ENCODE measurements at places on chromosomes 7 and 10.

GRCh38 chr7:52639981-52640380, 395.5 kb upstream of the POM121L12 start:
- DNase-seq: no peak

DNA sequence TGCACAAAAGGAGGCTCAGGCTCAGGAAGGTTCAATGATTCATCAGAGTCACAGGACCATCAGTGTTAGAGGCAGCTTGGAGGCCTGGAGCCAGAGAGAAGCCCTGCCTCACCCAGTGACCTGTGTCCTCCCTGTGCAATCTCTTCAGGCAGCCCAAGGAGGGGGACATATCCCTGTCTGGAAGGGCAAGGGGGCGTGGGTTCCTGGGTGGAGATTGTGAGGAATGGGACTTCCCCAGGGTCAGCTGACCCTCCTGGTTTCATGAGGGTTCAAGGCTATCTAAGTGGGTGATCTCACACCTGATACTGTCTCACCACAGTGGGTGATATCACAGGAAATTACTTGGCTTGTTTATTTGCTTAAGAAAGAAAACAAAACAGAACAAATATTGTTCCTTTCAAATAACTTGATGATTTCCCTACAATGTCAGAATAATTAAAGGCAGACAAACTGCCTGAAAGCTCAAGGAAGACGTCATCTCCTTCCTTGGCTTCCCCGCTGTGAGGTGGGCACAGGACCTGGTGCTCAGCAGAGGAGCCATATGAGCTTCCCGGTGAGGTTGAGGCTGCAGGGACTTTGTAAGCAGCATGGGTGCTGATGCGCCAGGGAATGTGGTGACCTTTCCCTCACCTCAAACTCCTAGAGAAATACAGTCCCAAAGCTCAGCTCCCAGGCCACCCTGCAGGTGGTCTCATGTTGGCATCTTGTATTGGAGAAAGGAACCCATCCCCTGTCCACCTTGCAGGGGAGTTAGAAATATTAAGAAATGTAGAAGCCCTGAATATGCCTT, 763.2 kb downstream of the GRID1 start:
- DNase-seq: no peak

GRCh38 chr10:107913317-107914294, 749.1 kb upstream of the SORCS1 start:
- no peak for DNase-seq

GRCh38 chr7:148192491-148192890, 398.1 kb upstream of the C7orf33 start:
- DNase-seq: no peak

DNA sequence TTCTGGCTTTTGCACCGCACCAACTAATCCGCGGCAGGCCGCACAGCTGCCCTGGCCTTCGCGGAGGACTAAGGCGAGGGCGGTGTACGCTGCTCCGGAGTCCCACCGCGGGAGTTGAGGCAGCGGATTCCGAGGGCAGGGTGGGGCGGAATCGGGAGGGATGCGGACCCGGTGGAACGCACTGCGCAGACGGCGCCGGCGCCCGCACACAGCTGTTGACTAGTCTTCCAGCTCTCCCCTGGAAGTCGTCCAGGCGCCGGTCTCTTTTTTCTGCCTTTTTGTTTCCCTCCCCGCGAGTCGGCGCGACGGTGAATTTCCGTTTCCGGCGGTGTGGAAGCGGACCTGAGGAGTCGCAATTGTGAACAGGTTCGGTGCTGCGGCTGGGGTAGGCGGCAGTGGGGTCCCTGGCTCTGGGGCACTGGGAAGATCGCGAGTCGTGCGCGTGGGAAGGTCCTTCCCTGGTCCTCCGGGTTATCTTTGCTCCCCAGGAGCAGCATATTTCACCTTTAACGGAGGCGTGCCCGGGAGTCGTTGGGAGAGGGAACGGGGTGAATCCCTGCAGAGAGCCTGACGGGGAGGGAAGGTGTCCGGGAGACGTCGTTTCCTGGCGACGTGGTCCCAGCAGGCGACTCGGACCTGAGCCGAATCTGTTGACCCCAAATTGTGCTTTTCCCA, at the start of gene ASAH2B:
ASAH2B (plus strand) TSS at position 319 of the 675 bp plus-strand sequence. CDS start 5,195 bp downstream, outside the sequence.
- peak; percentile 92 for DNase-seq

GRCh38 chr10:26746061-26746460, 48.6 kb downstream of the PDSS1 start:
- no peak for DNase-seq

DNA sequence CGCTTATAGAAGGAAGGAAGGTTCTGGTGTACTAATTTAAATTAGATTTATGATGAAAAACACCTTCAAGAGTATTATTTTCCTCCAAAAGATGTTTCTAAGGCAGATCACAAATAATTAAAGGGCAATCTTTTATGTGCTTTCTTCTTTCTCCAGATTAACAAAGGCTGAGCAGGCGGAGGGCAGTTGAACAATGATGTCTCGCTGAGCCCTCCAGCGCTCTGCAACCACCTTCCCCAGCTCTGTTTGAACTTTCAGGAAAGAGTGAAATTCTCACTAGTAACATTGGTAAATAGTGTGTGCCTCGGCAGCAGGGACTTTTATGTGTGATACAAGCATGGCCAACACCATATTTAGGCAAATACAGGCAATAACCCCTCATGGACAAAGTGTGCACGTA, 379.1 kb upstream of the MKI67 start:
- DNase-seq: no peak

DNA sequence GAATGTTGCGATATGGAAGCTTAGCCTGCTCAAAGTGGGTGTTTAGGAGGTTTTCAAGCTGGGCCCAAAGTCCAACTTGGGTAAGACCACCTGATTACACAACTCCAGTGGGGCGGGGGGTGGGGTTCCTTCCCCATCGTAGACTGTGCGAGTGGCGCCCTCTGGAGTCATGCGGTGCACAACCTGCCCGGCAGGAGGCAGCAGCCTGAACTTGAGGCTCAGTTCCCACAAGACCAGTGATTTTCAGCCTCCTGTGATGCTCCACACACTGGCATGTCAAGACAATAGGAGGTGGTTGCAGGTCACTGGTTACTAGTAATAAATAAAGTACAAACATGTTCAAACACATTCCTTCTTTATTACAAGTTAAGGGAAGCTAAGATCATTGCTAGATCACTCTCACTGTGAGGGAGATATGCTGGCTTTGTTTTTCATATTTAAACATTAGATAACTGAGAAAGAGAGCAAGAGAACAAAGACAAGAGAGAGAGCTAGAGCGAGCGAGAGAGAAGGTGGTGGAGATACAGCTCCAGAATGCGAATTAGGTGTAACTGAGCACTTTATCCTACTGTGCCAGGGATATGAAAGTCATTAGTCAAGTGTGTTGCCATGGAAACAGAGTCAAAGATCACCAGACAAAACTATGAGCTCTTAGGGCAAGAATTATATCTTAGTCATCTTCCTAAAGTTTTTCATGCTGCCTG, 97.4 kb upstream of the BMPER start:
- peak; percentile 73 for DNase-seq

DNA sequence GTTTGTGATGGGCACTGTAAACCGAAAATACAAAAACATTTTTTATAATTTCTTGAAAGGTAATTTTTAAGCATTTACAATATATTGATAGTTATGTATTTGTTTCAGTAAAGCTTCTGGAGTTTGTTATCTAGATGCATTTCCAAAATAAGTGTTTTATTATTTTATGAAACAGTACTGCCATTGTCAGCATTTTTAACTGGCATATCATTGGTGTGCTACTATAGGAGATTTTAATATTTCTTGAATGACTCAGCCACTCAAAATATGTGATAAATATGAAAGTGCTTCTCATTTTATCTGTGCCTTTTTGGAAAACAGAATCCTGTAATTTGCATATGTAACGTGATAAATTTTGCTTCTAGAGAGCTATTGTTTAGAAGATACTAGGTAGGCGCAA, 97.9 kb downstream of the ANKIB1 start:
- DNase-seq: no peak

GRCh38 chr7:45114926-45115325, 3.4 kb upstream of the TBRG4 start:
- no peak for DNase-seq

DNA sequence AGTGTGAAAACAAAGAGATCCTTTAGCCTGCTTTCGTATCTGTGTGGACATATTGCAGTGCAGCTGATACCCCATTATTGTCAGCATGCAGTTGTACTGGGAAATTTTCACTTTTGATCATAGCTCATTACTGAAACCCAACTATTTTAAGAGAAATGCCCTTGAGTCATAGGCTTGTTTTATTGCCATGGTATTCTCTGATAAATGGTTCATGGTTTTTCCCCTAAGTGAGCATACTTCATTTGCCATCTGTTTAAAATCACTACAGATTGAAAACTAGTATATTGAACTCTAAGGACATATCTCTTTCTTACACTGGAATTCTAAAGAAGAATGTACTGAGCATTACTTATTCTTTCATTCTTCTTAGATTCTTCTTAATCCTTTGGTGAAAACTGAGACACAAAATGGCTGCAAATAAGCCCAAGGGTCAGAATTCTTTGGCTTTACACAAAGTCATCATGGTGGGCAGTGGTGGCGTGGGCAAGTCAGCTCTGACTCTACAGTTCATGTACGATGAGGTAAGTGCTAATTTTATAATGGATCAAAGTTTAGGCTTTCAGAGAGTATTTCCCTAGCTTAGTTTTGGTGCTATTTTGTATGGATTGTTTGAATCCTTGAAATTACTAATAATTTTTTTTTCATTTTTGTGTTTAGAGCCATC, 63.0 kb downstream of the RALA start:
- DNase-seq: no peak

GRCh38 chr7:43872406-43873110, 3.2 kb upstream of the MRPS24 start:
- DNase-seq: no peak

DNA sequence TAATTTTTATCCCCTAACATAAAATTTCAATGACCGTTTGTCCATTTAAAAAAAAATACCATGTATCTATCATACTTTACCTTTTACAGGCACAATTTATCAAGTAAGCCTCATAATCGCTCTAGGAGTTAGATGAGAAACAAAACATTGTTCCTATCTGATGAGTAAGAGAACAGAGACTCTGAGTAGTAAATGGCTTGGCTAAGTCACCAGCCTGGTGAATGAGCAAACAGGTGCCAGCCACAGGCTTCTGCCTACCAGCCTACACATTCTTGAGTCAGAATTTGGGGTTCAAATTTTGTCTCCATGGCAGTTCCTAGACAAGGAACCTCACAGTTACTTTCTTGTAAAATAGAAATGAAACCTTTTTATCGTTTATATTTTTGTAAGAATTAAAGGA, 235.4 kb downstream of the HGF start:
- no peak for DNase-seq

GRCh38 chr10:119235356-119235755, 28.0 kb downstream of the GRK5 start:
- DNase-seq: no peak

GRCh38 chr7:21608465-21608864, 65.6 kb downstream of the DNAH11 start:
- DNase-seq: no peak

- peak; percentile 87 for DNase-seq
Measured at GRCh38 chr10:26481914-26482550, 43.9 kb downstream of the APBB1IP start.

GRCh38 chr10:130816116-130816901, 495.2 kb downstream of the TCERG1L start:
- DNase-seq: no peak

- DNase-seq: no peak
Measured at GRCh38 chr10:17743437-17743836, 8.6 kb upstream of the TMEM236 start.

DNA sequence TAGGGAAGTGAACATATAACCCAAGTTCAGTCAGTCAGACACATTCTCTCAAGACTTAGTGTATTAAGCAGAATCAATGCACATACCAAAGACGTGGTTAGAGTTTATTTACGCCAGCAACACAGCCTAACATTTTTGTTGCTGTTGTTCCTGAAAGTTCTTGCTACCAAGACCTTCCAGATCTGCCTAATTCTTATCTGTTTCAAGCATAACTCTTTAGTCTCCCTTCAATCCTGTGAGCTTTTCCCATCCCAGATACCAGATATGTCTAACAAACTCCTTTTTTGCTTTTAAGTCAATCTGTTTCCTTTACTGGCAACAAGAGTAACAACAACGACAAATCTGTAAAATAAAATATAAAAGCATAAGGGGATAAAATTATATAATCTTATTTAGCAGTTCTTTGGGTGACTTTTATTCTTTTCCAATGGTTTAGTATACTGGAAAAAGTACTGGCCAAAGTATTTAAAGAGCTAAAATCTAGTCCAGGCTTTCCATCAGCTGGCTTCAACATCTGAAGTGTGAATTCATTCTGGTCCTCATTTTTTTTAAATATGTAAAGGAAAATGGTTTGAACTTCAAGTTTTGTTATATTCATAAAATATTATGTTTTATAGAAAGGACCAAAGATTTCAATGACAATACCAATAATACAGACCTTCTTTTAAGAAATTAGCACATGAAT, 193.8 kb downstream of the IMMP2L start:
- DNase-seq: no peak

DNA sequence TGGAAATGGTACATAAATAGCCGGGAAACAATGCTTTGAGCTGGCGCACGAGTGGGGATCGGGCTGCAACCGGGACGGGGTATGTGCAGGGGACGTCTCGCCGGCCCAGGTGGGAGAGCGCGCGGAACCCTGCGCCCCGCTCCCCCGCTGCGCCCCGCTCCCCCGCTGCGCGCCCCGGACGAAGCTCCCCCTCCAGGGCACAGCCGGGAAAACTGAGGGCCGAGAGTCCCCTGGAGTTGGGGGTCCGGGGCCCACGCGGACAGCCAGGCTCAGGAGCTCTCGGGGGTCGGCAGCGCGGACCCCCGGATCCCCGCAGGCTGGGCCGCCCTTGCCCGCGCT, 514 bp downstream of the RADIL start:
- DNase-seq: no peak

DNA sequence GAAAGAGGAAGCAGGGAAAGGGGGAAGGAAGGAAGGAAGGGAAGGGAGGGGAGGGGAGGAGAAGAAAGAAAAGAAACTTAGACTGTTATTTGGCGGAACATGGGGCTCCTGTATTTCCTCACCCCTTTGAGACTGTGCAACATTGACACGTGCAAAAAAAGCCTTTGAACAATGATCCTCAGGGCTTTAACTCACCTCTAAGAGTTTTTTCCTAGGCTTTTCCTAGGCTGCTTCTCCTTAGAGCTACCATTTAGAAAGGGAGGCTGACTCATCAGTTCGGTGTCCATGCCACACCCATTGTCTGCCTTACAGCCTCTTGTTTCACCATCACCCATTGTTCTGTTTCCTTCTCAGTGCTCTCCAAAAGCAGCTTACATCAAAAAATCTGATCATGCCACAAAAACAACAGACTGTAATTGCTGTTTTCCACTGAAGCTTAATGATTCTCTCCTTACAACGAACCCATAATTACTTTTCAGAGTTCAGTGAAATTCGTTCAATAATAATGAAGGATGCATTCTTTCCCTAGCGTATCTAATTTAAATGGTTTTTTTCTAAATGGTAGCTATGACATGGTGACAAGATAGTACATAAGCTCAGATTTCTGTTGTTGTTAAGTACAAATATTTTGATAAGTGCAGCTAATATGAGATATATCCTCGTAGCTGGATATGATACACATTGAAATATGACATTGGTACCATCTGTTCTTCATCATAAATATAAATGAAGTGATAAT, 90.8 kb downstream of the PRLHR start:
- DNase-seq: no peak

- no peak for DNase-seq
Measured at GRCh38 chr10:70563230-70563629, 39.3 kb downstream of the PRF1 start.

- no peak for DNase-seq
Measured at GRCh38 chr7:148720472-148720871, 21.8 kb downstream of the CUL1 start.

- DNase-seq: no peak
Measured at GRCh38 chr10:34446049-34446448, 369.0 kb downstream of the PARD3 start.
